ENCODE measurements at places on chromosomes 5 and 9.

GRCh38 chr5:149407323-149408251, 28.5 kb upstream of the IL17B start:
- DNase-seq = no peak

DNA sequence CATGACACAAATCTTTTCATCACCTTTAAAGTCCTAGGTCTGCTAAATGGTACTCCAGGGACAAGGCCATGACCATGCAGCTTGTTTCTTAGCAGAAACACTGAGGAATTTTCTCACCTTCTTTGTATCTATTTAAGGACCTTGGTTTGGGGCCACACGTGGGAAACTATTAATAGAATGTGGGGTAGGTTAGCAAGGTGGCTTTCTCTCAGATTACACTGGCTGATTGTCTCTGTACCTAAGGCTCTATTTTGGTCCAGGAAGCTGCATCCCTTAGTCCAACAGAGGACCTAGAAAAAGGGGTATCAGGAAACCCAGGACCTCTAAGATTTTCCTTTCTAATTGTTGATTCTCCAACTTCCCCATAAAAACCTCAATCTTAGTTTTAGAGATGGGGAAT, 36.3 kb upstream of the FRMD3 start:
- no peak for DNase-seq

DNA sequence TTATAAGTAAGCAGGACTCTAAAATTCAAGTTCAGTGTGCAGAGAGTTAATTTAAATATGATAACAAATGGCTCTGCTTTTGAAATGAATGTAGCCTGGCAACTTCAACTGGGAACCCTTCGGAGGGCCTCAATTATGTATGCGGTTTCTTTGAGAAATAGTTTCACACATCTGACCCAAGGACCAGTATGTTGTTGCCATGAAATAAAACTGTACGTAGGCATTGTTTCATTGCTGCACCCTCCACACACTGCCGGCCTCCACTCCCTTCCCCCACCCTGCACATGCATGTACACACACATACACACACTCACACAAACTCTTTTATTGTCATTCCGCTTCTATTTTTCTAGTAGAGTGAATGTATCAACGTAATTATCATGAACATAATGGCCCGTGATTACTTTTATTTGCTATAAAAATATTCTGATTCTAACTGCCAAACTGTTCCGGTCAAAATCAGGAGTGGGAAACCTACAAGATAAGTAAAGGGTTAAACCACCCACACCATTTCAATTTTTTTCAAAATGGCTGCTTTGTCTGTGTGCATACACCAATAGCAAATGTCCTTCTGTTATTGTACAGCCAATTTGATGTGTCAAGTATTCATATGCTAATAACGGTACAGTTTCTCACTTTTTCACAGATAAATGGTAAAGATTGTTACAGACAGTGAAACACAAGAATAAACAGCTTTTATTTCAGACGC, 215.5 kb upstream of the TMEM161B start:
- no peak for DNase-seq

- DNase-seq = no peak
Observed at GRCh38 chr9:8877753-8878494, 1078.3 kb upstream of the DMAC1 start.

DNA sequence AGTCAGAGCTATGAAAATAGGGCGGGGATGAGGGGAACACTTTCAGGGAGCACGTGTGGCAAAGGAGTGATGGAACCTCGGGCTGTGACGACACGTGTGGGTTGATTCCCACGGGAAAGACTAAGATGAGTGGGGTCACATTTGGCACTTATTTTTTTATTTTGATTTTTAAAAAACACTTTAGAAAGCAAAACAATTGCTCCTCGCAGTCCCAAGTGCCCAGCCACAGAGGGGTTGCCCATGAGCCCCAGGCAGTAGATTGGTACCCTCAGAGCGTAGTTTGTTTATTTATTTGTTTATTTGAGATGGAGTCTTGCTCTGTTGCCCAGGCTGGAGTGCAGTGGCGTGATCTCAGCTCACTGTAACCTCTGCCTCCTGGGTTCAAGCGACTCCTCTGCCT, 69.7 kb downstream of the WNK2 start:
- DNase-seq = no peak

- no peak for DNase-seq
Observed at GRCh38 chr9:104794070-104794469, 30.1 kb downstream of the NIPSNAP3B start.

DNA sequence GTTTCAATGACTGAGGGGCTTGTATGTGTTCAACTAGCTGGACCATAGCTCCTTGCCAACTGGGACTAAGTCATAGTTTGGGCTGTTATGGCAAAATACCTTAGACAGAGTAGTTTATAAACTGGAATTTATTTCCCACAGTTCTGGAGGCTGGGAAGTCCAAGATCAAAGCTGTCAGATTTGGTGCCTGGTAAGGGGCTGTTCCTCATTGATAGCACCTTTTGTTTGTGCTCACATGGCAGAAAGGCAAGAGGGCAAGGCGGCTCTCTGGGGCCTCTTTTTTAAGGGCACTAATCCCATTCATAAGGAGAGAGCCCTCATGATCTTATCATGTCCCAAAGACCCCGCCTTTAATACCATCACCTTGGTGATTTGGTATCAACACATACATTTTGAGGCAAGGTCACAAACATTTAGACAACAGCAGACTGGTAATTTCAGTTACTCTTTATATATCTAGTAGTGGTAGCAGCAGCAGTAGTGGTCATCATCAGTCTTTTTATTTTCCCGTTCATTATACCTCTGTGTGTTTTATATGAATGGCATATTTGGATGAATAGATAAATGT, 477.0 kb downstream of the CCDC171 start:
- DNase-seq = no peak

DNA sequence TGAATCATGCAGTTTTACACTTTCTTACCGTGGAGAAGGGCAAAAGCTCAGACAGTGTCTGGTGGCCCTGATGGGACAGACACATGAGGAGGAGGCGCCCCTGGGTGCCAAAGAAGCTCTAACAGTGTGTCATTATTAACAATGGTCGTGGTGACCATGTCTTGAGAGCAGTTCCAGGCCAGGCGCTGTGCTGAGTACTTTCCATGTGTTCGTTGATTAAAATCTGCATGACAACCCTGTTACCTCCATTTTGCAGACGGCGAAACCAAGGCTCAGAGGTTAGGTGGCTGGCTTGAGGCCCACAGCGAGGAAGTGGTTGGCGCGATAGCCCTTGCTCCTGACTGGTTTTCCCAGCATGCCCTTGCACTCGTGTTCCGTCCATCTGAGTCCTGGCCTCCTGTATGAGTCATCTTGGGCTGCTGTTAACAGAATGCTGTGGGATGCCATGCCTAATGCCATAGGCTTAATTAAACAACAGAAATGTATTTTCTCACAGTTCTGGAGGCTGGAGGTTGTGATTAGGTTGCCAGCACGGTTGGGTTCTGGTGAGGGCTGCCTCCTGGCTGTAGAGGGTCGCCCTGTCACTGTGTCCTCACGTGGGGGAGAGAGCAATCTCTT, 92.0 kb downstream of the AMBP start:
- DNase-seq = no peak

GRCh38 chr5:159095151-159095721, 4.5 kb downstream of the EBF1 start:
- DNase-seq = no peak

DNA sequence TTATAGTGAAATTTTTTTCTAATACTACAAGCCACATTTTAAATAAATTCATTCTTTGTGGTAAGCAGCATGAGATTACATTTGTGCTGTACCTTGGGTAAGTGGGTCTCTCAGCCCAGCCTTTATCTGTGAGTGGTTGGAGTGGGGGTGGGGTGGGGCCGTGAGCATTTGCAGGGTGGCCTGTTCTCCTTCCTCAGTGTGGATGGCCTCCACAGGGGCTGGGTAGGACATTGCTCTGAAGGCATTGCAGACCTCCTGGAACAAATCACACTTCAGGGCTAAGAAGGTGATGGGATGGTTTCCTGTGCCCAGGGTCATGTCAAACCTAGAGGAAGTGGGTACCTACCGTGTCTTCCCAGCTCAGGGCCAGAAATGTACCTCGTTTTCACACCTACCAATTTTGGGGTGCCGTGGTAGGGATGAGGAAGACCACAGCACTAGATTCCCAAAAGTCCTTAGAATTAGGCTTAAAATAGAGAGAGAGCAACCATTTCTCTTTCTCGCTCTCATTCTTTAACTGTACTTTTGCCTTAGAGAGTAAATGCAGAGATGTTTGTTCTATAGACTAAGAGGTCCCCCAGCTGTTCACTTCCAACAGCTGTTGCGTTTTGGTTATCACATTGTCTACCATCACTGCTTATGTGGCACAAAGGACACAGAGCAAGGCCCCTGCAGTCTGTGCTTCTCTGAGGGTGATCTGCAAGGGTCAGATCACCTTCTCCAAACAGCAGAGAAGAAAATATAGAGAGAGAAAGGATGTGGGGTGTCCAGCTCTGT, 83.4 kb upstream of the CTSL start:
- no peak for DNase-seq

GRCh38 chr9:133944746-133945135, 47.4 kb downstream of the VAV2 start:
- DNase-seq = no peak

- DNase-seq = no peak
Observed at GRCh38 chr5:140262839-140263238, 40.1 kb downstream of the PFDN1 start.

DNA sequence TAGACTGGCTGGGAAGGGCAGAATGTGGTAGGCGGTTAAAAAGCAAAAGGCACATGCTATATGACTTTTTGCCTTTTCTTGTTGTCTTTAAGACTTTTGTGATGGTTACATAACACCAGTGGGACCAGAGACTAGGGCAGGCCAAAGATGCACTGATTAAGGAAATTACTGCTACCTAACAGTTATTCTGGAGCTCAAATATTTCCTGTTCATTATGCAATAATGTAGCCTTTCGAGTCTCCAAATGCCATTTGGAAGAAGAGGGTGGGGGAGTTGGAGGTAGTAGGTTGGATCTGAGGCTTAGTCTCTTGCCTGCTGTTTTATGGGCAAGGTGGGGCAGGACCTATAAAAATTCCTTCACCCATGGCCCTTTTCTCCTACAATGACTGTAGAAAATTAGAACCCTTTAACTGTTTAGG, 51.7 kb downstream of the SH3GL2 start:
- no peak for DNase-seq

DNA sequence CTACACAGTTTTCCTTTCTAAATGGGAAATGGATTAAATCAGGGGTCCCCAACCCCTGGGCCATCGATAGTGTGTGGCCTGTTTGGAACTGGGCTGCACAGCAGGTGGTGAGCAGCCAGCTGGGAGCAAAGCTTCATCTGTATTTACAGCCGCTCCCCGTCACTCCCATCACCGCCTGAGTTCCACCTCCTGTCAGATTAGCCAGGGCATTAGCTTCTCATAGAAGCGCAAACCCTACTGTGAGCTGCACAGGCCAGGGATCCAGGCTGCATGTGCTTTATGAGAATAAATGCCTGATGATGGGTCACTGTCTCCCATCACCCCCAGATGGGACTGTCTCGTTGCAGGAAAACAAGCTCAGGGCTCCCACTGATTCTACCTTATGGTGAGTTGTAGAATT, 41.2 kb upstream of the FLT4 start:
- no peak for DNase-seq

DNA sequence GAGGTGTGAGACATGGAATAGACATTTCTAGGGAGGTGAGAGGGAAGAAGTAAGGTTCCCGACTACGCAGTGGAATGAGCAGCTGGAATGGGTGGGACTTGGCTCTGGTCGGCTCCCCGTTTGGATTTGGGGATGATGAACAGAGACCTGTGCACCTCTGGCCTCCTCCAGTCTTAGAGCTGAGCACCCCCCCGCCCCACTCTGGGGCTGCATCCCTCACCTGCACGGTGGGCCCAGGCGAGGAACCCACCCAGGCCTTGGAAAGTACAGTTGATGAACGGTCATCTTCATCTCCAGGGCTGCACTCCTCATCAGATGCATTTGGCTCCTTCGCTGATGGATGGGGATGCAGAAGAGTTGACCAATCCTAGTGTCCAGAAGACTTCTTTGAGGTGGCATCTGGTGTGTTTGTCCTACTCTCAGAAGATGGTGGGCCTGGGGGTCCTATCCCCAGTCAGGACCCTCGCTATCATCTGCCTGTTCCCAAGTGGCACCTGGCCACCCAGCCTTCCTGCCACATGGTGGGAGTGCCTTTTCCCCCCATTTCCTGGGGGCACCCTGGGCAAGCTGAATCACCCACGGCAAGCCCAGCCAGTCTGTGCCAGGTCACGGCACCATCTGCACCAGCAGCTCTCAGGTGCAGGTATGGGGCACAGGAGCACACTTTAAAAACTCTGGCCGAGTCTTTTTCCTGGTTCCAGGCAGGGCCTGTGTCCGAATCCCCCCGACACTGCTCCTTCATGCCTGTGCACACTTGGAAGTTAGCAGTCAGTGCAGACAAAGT, 70.5 kb downstream of the GTF3C4 start:
- DNase-seq = no peak

GRCh38 chr5:75034137-75034739, 18.1 kb downstream of the GCNT4 start:
- DNase-seq = no peak

DNA sequence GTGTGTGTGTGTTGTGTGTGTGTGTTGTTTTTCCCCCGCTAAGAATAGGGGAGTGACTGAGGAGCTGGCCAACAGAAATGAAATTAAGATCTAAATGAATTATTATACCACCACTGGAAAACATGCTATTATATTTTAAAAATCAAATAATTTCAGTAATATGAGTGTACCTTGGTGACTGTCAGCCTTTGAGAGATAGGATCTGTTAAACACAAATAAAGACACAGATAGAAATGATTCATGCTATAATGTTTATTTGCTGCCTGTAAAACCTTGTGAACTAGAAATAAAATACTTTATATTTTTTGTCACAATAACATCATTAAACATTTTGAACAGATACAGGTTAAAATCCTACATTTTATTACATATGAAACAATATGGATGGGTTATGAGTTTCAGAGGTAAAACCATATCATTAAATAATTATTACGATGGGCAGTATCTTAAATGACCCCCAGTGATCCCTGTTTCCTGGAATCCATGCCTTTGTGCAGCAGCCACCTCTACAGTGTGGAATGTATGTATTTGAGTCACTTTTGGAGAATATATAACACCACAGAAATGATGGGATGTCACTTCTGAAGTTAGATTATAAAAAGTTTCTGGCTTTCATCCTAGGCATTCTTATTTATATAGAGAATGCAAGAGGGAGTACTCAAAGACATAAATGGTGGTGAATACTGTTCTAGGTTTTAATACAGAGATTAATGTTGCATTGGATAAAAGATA, 617.2 kb downstream of the CDH18 start:
- no peak for DNase-seq

All from activated T-cell treated with anti-CD3 and anti-CD28 coated beads for 24 hours (primary cell).